ENCODE measurements at places on chromosomes 1 and 21.
A peak's percentile ranks its signal among the peaks of the same experiment; 100 is the strongest.

DNA sequence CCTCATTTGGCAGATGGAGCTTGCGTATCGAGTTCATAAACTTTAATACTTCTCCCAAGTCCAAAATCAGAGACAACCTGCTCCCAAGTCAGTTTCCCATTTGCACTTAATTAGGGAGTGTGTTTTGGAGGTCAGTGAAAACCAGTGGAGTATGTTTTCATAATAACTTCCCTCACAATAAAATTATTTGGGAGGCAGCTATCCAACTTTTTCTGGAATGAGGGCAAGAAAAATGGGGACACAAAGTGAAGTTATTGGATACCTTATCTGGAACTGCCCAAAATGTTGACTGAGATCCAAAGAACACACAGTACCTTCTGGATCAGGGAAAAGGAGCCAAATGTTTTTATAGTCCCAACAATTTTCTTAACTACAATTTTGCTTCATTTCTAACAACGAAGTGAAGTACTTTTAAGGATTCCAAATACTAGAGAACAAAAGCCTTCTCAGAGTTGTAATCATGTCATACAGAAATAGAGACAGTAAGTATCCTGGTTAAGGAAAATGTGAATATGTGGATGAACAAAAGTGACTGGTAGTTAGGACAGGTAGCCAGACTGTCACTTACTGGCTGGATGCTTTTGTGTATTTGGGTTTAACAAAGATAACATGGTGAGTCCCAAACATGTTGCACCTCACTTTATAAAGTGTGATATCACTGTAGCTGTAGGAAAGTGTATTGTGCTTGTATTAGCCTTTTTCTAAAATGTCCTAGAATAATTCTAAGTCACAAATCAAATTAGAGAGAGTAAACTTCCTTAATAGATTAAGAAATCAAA lies 325.0 kb downstream of the HLX start:
- DNase-seq = peak; percentile 24

DNA sequence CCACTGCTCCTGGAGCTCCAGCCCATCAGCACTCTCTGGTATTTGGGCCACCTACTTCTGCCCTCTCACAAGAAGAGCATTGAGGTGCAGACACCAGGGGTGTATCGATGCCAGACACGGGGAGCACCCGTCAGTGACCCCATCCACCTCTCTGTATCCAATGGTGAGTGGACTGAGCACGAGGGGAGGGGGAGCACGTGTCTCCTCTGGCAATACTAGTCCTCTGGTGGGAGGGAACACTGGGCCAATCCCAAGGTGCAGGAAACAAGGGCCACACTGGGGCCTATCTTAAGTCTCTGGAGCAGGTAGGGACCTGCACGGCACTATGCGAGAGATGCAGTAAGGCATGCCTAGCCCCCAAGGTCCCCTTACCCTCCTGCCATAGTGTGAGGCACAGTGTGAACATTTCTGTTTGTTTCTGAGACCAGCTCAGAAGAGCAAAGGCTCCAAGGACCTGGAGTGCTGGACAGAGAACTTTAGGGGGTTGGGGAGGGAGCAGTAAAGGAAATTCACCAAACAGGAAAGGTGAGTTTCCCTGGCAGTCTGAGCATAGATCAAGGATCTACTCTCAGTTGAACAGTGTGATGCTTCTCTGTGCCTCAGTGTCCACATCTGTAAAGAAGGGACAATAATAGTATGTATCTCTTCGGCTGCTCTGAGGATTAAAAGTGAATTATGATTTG lies 2.3 kb downstream of the FCRLB start:
- no peak for DNase-seq

GRCh38 chr1:119771770-119772169 lies 3.1 kb upstream of the HMGCS2 start:
- DNase-seq = no peak

DNA sequence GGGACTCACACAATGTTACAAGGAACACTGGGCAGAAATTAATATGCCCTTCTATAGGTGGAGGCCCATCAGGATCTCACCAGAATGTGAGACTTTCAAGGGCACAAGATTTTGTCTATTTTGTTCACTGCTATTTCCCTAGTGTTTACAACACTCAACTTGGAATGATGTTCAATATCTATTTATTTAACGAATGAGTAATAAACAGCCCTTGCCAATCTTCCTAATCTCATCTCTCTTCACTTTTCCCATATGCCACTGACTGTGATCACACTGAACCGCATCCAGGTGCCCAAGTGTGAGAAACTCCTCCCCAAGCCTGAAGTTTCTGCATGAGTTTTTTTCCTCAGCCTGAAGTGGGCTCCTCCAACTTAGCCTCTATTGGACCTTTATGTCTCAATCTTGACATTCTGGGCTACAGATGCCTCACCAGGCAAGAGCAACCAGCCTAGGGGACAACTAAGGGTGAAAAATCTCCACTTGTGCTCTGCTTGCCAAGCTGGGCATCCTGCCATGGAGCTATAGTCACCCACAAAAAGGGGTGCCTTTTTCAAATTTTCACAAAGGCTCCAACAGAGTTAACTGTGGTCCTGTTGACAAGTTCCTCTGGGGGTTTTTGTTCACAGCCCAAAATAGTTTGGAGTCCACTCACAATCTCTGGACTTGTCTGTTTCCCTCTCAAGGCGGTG lies 105.6 kb downstream of the PLPP3 start:
- no peak for DNase-seq

GRCh38 chr1:48054232-48054631 lies 57.0 kb upstream of the TRABD2B start:
- no peak for DNase-seq

GRCh38 chr1:182305861-182306260 lies 85.7 kb downstream of the GLUL start:
- no peak for DNase-seq

DNA sequence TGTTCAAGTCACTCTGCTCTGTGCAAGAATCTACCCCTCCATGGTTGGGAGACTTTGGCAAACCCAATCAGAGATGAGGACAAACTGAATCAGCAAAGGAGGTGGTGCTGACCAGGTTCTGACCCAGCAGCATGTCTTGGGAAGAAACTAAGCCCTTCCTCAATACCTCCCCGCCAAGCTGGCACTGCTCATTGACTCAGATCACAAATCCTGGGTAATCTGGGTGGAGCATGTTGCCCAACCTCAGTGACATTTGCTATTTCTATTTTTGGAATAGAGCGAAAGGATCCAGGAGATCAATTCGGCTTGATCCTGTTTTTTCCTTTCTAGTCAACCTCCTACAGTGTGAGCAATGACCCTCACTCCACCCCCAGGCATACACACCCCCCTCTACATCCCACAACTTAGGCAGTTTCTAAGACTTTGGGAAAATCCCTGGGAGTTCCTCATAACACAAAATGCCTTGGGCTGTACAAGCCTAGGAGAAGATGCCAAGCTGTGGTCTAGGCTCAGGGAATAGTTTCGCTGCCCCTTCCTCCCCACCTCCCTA lies 166.8 kb upstream of the KCNJ6 start:
- DNase-seq = no peak

DNA sequence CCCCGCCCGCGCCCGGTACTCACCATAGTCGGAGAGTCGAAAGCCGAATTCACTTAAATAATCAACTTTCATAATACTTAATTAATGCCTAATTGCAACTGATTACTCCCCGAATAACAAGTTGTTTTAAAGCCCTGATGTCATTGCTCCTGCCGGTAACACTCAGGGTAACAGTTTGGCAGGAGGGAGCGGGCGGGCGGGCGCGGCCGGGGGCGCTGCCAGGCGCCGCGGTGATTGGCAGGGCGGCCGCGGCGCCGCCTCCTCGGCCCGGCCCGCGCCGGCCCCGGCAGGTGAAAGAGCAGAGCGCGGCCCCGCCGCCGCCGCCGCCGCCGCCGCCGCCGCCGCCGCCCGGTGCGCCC lies 102.2 kb downstream of the CASZ1 start:
- DNase-seq = no peak

- no peak for DNase-seq
Measured at GRCh38 chr1:152783095-152783494, 3.0 kb upstream of the LCE1E start.

GRCh38 chr1:18883636-18884418 lies 18.5 kb downstream of the ALDH4A1 start:
- DNase-seq = peak; percentile 75

GRCh38 chr1:91777196-91777595 lies 108.8 kb downstream of the TGFBR3 start:
- no peak for DNase-seq

DNA sequence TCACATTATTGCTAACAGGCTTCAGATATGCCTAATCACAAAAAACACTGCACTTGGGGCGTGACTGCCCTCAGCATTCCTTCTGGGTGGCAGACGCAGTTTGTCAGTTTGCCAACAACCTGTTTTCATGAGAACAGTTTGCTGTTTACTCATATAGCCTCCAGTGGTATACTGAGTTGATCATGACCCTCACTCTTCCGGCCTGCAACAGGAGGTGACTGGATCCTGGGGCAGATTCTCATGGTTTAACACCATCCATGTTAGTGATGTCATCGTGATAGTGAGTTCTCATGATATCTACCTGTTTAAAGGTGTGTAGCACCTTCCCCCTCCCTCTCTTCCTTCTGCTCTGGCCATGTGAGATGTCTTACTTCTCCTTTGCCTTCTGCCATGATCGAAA lies 555.2 kb downstream of the PLPP3 start:
- no peak for DNase-seq

DNA sequence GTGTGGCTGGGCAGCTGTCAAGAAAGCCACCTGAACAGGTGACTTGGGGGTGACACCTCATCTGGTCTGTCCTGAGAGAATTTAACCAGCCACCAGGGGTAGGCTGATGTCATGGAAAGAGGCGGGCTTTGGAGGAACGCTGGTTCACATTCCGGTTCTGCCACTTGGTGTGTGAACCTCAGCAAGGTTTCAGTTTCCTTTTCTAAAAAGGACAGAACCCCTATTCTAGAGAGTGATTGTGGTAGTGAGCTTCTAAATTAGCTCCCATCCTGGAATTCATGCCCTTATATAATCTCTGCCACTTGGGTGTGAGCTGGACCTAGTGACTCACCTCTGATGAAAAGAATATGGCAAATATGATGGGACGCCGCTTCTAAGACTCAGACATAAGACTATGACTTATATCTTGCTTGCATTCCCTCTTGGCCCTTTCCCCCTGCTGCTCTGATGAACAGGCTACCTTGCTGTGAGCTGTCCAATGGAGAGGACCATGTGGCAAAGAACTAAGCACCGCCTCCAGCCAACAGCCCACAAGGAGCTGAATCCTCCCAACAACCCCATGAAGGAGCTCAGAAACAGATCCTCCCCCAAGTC lies 332.1 kb downstream of the RRAGC start:
- no peak for DNase-seq

DNA sequence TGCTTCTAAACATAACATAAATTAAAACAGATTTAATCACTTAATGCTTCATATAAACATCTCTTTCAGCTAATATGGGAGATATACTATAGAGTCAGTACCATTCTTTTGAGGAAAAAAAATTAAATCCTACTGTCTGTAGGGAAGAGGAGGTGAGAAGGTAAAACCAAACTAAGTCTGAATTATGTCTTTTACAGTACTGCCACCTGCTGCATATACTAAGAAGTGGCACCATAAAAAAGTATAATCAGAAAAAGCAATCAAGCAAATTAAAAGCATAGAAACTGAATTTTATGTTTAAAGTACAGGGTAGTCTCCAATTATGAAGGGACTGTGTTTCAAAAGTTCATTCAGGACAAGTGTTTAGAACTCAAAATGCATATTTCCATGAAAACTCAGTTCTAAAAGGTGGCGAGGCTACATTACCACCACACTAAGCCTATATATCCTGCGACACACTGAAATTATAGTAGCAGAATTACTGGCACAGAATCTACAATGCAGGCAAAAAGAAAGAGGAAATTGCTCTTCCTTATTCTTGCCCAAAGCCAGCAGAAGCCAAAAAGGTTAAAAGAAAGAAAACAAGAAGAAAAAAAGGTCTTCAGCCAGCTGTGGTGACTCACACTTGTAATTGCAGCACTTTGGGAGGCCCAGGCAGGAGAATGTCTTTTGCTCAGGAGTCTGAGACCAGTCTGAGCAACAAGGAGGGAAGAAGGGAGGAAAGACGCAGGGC lies 9.0 kb downstream of the NSL1 start:
- DNase-seq = no peak

GRCh38 chr1:16155537-16156410 lies at the start of gene EPHA2:
Gene EPHA2, minus strand, starts transcription at chr1:16156069. Its CDS starts 137 bp downstream, at chr1:16155932.
- DNase-seq = peak; percentile 88

DNA sequence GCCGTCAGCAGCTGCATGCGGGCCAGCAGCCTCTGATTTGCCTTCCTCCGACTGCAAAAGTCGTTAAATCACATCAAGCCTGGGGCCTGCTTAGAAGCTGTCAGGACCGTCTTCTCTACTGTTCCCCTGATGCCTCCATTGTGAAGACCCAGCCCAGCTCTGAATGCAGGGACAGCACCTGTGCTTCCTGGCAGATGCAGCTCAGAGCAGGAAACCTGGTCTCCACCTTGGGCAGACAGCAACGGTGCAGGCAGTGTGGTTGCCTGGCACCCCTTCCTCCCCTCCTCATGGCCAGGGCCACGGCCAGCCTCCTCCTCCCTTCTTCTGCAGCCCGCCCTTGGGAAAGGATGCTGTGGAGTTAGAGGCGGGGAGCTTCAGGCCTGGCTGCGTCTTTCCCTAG lies 92.3 kb upstream of the COL6A1 start:
- no peak for DNase-seq

GRCh38 chr1:115641762-115642167 lies at the start of gene VANGL1:
Gene VANGL1, plus strand, starts transcription at chr1:115641970. Its CDS starts 9,444 bp downstream, at chr1:115651414.
- DNase-seq = peak; percentile 85

DNA sequence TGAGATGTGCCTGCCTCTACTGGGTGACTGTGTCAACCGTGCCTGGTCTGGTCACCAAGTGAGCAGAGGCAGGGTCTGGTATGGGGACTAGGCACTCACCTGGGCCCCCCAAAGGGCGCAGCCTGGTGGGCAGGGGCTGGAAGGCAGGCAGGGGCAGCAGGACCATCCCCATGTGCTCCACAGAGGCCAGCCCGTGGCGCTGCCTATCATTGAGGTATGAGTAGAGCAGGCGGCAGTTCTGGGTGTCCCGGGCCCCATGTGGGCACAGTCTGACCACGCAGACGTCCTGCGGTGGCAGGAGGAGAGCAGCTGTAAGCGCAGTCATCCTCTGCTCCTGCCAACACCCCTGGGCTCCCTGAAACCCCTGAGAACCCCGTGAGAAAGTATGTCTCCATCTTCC lies 23.7 kb downstream of the SPOCD1 start:
- peak; percentile 15 for DNase-seq

DNA sequence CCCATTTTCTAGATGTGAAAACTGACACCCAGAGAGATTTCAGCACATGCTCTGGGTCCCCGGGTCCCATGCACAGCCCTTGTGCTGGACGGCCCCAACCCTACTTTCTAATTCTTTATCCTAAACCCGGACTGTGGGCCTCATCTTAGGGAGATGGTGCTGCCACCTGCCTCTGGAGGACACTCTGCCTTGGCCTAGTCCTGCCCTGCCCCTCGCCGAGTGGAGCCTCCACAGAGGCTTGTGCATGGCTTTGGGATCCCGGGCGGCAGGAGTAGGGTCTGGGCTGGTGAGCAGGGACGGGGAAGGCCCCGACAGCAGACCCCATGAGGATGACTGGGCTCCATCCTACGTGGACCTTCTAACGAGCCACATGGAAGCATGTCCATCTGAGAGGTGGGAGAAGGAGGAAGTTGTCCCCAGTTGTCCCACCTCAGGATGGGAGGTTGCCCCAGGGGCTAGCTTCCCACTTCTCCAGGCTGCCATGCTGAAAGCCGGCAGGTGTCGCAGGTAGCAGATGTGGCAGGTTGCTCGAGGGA lies 12.4 kb downstream of the MX2 start:
- DNase-seq = peak; percentile 9

GRCh38 chr1:226734611-226735153 lies 4.4 kb downstream of the ITPKB start:
- DNase-seq = no peak

Data from right hindlimb (tissue), 1 donor.